ENCODE measurements at places on chromosomes 16 and 17. TPM values are rescaled to one million over a fixed set of nuclear protein-coding genes. Genes with fewer than 3 reads are reported as not detected.

GRCh38 chr16:508884-509736 is 18.4 kb upstream of the CAPN15 start:
- H3K4me3 ChIP-seq, result no peak overlapping the region
- H3K36me3 ChIP-seq, result peaks cover 4% of the 10 kb centered on the region
- no peaks in the 10 kb centered on the region for H3K27me3 ChIP-seq
- H3K27ac ChIP-seq, result peak overlapping the region; percentile 63

ATF7IP2 gene
- total RNA-seq, result 18.1 TPM

- H3K27ac ChIP-seq, result no peak overlapping the region
- H3K27me3 ChIP-seq, result no peaks in the 10 kb centered on the region
- H3K36me3 ChIP-seq, result no peaks in the 10 kb centered on the region
- no peak overlapping the region for H3K4me3 ChIP-seq
These were observed 37.1 kb downstream of the TNFRSF13B start for GRCh38 chr17:16934836-16935235.

CD300LB gene
- not detected for total RNA-seq

DNA sequence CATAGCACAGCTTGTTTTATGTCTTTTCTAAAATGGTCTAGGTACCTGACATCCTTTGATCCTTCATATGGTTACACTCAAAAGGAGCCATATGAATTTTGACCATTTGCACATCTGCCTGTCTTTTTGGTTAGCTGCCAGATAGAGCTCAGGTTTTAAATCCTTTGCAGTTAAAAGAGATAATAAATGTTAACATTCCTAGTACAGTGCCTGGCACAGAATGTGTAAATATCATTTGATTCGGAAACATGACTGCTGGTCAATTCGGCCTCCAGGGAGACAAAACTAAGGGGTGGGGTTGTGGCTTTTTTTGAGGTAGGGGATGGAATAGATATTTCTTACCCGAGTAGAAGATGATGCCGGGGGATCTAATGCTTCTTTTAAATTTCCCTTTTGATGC is 64.2 kb downstream of the FTO start:
- H3K27ac ChIP-seq, result no peak overlapping the region
- no peak for DNase-seq
- no peak overlapping the region for H3K4me3 ChIP-seq
- H3K4me1 ChIP-seq, result peaks cover 50% of the 10 kb centered on the region

DNA sequence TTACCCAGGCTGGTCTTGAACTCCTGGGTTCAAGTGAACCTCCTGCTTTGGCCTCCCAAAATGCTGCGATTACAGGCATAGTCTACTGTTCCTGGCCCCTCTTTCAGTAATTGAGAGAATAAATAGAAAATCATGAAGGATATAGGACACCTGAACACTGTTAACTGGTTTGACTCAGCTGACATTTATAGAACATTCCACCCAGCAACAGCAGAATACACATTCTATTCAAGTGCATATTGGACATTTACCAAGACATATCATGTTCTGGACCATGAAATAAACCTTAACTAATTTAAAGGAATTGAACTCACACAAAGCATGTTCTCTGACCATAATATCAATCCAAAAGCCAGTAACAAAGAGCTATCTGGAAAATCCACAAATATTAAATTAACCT is 19.8 kb upstream of the BAIAP2 start:
- H3K4me1 ChIP-seq, result peaks cover 13% of the 10 kb centered on the region
- no peaks in the 10 kb centered on the region for H3K27me3 ChIP-seq
- no peak for DNase-seq
- H3K36me3 ChIP-seq, result no peaks in the 10 kb centered on the region
- no peak overlapping the region for H3K4me3 ChIP-seq

GRCh38 chr16:704552-705380 is 835 bp downstream of the FBXL16 start:
- H3K27ac ChIP-seq, result no peak overlapping the region
- peaks cover 5% of the 10 kb centered on the region for H3K4me1 ChIP-seq
- no peaks in the 10 kb centered on the region for H3K36me3 ChIP-seq
- H3K4me3 ChIP-seq, result peak overlapping the region; percentile 23

GRCh38 chr16:577796-578195 is 8.0 kb downstream of the PIGQ start:
- no peak overlapping the region for H3K27ac ChIP-seq
- H3K4me1 ChIP-seq, result no peaks in the 10 kb centered on the region
- DNase-seq, result no peak
- H3K4me3 ChIP-seq, result no peak overlapping the region
- no peaks in the 10 kb centered on the region for H3K36me3 ChIP-seq

SOX9 gene
- 46.2 TPM for total RNA-seq

- no peak overlapping the region for H3K27ac ChIP-seq
- H3K4me1 ChIP-seq, result no peaks in the 10 kb centered on the region
- no peak for DNase-seq
These were observed 663.5 kb upstream of the SALL1 start for GRCh38 chr16:51814617-51815016.

- no peak for DNase-seq
- peaks cover 14% of the 10 kb centered on the region for H3K4me1 ChIP-seq
- no peaks in the 10 kb centered on the region for H3K36me3 ChIP-seq
- no peaks in the 10 kb centered on the region for H3K27me3 ChIP-seq
- no peak overlapping the region for H3K4me3 ChIP-seq
These were observed 275.6 kb upstream of the ELAC2 start for GRCh38 chr17:13293421-13293820.

DNA sequence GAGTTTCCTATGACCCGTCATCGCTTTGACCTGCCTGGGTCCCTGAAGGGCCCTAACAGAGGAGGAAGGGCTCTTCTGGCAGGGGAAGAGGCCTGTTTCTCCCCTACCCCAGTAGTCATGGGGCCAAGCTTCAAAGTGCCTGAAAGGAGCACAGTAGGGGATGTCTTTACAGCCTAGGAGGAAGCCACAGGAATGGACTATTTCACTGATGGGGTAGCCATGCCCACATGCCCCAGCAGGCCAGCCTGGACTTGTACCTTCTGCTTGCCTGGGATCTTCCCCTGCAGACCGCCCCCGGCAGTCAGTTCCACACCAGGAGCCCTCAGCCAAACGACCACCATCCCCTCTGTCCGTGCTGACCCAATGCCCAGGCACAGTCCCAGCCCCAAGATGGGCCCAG is 41.8 kb upstream of the PEMT start:
- H3K27ac ChIP-seq, result no peak overlapping the region
- no peaks in the 10 kb centered on the region for H3K27me3 ChIP-seq
- DNase-seq, result no peak
- no peaks in the 10 kb centered on the region for H3K36me3 ChIP-seq
- no peak overlapping the region for H3K4me3 ChIP-seq

DNA sequence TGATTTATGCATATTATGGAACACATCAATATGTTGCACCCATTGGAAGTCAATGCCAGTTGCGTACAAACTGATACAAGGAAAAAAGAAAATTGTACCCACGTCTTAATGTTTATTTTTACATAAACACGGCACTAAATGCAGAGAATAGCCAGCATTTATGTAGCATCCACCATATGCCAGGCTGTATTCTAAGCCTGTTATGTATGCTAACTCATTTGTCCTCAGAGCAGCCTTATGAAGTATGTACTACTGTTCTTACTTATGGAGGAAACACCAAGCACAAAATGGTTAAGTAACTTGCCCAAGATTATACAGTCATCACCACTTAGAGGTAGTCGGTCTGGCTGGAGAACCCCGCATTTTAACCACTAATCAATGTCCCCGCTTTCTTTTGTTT is 837.9 kb upstream of the RBFOX1 start:
- H3K27me3 ChIP-seq, result no peaks in the 10 kb centered on the region
- H3K27ac ChIP-seq, result no peak overlapping the region

DNA sequence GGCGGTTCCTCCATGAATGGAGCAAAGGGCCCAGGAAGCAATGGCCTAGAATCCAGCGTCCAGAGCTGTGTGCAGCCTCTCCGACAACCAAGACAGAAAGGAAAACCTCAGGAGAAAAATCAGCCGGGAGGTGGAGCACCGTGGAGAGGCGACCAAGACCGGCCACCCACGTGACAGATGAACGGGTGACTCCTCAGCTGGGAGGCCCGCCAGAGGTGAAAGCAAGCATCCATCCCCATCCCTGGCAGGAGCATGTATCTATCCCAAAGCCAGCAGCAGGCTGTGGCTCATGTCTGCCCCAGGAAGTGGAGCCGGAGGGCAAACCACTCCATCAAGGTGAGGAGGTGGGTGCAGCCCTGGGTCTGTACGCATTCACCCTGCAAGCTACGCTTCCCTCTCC is 52.1 kb downstream of the FOXL1 start:
- DNase-seq, result no peak
- no peak overlapping the region for H3K27ac ChIP-seq
- H3K27me3 ChIP-seq, result no peaks in the 10 kb centered on the region
- H3K4me1 ChIP-seq, result no peaks in the 10 kb centered on the region
- H3K4me3 ChIP-seq, result no peak overlapping the region
- no peaks in the 10 kb centered on the region for H3K36me3 ChIP-seq

GRCh38 chr16:86363057-86363490 is 147.3 kb upstream of the FOXF1 start:
- H3K36me3 ChIP-seq, result no peaks in the 10 kb centered on the region
- no peaks in the 10 kb centered on the region for H3K4me1 ChIP-seq
- H3K4me3 ChIP-seq, result no peak overlapping the region

GRCh38 chr16:54504372-54504771 is 217.8 kb upstream of the IRX3 start:
- no peak overlapping the region for H3K4me3 ChIP-seq
- no peaks in the 10 kb centered on the region for H3K27me3 ChIP-seq
- no peak overlapping the region for H3K27ac ChIP-seq
- no peak for DNase-seq

GRCh38 chr17:27991462-27991993 is 50.9 kb upstream of the NLK start:
- no peaks in the 10 kb centered on the region for H3K27me3 ChIP-seq
- H3K36me3 ChIP-seq, result no peaks in the 10 kb centered on the region
- DNase-seq, result no peak
- no peak overlapping the region for H3K4me3 ChIP-seq
- peaks cover 53% of the 10 kb centered on the region for H3K4me1 ChIP-seq

DNA sequence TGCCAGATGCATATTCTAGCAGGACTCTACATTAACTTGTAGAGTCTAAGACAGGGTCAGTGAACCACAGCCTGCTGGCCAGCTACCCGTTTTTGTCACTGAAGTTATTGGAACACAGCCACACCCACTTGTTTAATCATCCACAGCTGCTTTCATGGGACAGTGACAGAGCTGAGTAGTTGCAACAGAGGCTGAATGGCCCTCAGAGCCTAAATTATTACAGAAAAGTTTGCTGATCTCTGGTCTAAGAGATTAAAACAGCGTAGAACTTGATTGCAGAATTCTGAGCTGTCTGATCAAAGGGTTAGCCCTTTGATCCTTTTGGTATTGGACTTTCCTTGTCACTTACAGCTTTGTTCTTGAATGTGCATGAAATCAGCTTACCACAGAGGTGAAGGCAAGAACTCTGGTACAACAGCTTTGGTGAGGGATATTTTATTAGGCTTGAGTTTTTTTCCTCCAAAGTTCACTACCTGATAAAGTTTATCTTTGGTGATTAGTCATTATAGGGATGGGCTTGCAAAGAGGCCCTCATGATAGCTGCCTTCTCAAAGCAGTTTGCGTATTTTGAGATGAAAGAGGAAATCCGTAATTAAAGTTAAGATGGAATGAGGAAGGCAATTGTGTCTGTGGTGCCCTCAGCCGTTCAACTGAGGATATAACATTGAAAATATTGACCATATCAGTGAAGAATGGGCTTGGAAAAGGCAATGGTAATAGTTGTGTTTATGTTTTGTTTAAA is 23.6 kb downstream of the ALDH3A2 start:
- H3K27me3 ChIP-seq, result no peaks in the 10 kb centered on the region
- H3K4me1 ChIP-seq, result peaks cover 36% of the 10 kb centered on the region
- peak; percentile 75 for DNase-seq

KRTAP1-5 gene
- not detected for total RNA-seq

CHAD gene
- total RNA-seq, result not detected

GLTPD2 gene
- total RNA-seq, result 15.6 TPM

GRCh38 chr17:4520894-4521600 is 22.4 kb downstream of the SPNS2 start:
- H3K36me3 ChIP-seq, result no peaks in the 10 kb centered on the region
- H3K27ac ChIP-seq, result no peak overlapping the region
- no peaks in the 10 kb centered on the region for H3K4me1 ChIP-seq
- H3K27me3 ChIP-seq, result no peaks in the 10 kb centered on the region

DNA sequence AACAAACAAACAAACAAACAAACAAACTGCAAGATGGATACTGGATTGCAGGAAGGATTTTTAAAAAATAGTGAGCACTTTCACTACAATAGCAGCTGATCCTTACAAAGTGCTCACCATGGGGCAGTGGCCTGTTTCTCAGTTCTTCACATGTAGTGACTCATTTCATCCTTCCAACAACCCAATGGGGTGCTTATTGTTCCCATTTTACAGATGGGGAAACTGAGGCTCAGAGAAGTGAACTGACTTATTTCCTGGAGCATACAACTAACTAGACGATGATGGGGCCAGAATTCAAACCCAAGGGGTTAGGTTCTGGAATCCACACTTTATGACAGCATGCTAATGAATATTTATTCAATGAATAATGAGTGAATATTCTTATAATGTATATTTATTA is 61.2 kb downstream of the MYH11 start:
- no peaks in the 10 kb centered on the region for H3K36me3 ChIP-seq
- DNase-seq, result no peak
- no peaks in the 10 kb centered on the region for H3K27me3 ChIP-seq
- H3K4me1 ChIP-seq, result no peaks in the 10 kb centered on the region
- H3K27ac ChIP-seq, result no peak overlapping the region
- no peak overlapping the region for H3K4me3 ChIP-seq

TMC5 gene
- total RNA-seq, result 2.3 TPM

GRCh38 chr16:85464383-85465305 is 148.5 kb upstream of the GSE1 start:
- no peaks in the 10 kb centered on the region for H3K27me3 ChIP-seq
- H3K4me1 ChIP-seq, result peaks cover 36% of the 10 kb centered on the region
- no peak overlapping the region for H3K27ac ChIP-seq

- H3K27ac ChIP-seq, result no peak overlapping the region
- no peaks in the 10 kb centered on the region for H3K36me3 ChIP-seq
- H3K27me3 ChIP-seq, result no peaks in the 10 kb centered on the region
- DNase-seq, result no peak
- no peak overlapping the region for H3K4me3 ChIP-seq
These were observed 264.8 kb upstream of the RPL38 start for GRCh38 chr17:73938706-73939105.

DNA sequence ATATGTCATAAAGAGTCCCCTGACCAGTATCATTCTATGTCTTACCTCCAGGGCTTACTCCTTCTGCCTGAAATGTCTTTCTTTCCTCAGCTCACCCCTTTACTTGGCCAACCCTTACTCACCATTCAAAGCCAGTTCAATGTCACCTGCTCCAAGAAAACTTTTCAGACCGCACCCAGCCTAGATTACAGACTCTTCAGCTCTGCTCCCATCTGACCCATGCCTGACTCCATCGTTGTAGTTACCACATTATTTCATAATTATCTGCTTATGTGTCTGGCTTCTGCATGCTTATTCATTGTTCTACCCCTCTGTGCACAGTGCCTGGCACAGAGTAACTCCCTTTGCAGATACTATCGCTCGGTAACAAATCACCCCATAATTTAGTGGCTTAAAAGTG is 62.5 kb upstream of the TOB1 start:
- no peaks in the 10 kb centered on the region for H3K27me3 ChIP-seq

GRCh38 chr17:62573480-62574117 is 53.9 kb upstream of the MRC2 start:
- H3K27me3 ChIP-seq, result no peaks in the 10 kb centered on the region
- no peaks in the 10 kb centered on the region for H3K36me3 ChIP-seq
- no peak for DNase-seq

TP53TG3 gene
- total RNA-seq, result not detected
